ENCODE measurements at places on chromosomes 1 and 21. TPM values are rescaled to one million over a fixed set of nuclear protein-coding genes. Genes with fewer than 3 reads are reported as not detected.

DNA sequence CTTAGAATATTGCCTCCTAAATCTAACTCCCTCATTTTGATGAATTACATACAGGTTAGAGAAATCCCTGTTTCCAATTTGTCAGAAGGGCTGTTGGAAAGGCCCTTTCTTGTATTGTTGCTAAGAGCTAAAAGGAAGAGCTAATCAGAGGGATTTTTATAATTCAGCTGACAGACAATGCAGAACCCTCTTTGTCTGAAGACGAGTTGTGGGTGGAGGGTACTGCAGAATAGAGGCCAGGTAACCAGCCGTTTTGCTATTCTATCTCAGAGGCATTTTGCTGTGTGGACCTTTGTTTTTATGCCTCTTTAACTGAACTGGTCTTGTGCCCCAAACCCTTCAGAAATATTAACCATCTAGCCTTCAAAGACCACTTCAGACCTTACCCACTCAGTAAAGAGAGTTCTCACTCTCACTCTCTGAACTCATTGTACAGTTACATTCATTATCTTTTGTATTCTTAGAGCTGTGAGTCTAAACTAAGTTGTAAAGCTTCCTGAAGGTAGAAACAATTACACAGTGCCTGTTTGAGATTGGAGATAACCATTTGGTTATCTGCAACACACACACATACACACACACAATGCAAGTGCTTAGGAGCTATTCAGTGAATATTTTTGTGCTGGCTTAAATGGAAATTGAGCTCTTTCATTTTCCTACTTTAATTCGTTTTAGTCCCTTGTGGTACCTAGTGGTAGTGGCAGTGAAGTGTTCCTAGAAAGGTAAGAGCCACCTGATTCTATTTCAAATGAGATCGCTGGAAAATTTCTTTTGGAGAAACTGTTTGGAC, 19.7 kb downstream of the KPNA6 start:
- H3K27me3 ChIP-seq, result no peaks in the 10 kb centered on the region
- no peak for DNase-seq
- H3K4me3 ChIP-seq, result no peak overlapping the region
- no peak overlapping the region for H3K27ac ChIP-seq

OR2T2 gene
- not detected for total RNA-seq

DNA sequence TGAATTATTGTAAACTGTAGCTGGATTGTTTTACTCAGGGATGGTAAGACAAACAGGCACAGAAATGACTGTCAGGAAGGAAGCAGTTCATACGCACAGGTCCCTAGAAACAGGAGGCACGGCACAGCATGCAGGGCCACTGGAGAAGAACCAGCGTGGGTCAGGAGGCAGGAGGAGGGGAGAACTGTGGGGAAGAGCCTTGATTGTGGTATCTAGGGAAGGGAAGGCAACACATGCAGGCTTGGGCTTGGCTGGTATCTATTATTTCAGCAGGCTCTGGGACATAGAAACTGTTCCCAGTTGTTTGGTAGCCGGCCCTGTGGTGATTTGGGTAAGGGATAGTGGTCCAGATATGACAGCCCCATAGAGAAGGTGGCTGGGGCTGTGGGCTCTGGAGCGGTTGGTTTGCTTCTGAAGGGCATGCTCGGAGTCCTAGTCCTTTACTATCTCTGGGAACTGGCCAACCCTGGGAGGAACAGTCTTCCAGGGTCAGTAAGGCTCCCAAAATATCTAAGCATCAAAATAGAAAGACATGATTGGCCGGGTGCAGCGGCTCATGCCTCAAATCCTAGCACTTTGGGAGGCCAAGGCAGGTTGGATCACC, 43.1 kb upstream of the CCSAP start:
- no peak overlapping the region for H3K27ac ChIP-seq
- no peak overlapping the region for H3K4me3 ChIP-seq
- H3K27me3 ChIP-seq, result no peaks in the 10 kb centered on the region

GRCh38 chr1:240888039-240888786, 276.3 kb upstream of the GREM2 start:
- no peaks in the 10 kb centered on the region for H3K27me3 ChIP-seq
- H3K4me1 ChIP-seq, result no peaks in the 10 kb centered on the region
- H3K27ac ChIP-seq, result no peak overlapping the region
- DNase-seq, result peak; percentile 2
- H3K36me3 ChIP-seq, result no peaks in the 10 kb centered on the region

PTPN14 gene
- 22.1 TPM for total RNA-seq

GRCh38 chr1:89378001-89378400, 14.1 kb downstream of the GBP6 start:
- no peak for DNase-seq
- H3K4me3 ChIP-seq, result no peak overlapping the region
- H3K36me3 ChIP-seq, result no peaks in the 10 kb centered on the region
- no peaks in the 10 kb centered on the region for H3K4me1 ChIP-seq
- H3K27me3 ChIP-seq, result no peaks in the 10 kb centered on the region

RGS1 gene
- not detected for total RNA-seq

- no peaks in the 10 kb centered on the region for H3K36me3 ChIP-seq
- H3K4me3 ChIP-seq, result no peak overlapping the region
- no peak overlapping the region for H3K27ac ChIP-seq
- no peaks in the 10 kb centered on the region for H3K27me3 ChIP-seq
Observed at GRCh38 chr1:227333423-227333822, 15.1 kb upstream of the CDC42BPA start.

OR2L5 gene
- total RNA-seq, result not detected

DNA sequence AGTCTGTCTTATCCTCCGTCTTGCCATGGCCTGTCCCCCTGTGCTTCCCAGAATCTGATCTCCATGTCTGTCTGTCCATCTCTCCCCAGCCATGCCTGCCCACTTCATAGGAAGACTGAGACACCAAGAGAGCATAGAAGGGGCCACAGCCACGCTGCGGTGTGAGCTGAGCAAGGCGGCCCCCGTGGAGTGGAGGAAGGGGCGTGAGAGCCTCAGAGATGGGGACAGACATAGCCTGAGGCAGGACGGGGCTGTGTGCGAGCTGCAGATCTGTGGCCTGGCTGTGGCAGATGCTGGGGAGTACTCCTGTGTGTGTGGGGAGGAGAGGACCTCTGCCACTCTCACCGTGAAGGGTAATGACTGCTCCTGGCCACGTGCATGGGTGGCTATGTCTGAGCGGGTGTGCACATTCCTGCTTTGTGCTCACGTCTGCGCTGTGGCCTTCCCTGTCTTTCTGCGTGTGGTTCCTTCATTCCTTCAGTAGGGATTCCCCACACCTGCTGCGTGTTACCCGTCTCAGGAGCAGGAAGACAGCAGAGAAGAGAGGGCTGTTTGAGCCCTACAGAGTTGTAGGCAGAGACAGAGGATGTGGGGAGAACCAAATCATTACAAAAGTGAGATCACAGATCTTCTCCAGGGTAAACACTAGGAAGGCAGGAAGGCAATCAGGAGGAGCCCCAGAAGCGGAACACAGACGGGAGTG, 80.8 kb downstream of the OBSCN start:
- DNase-seq, result no peak
- H3K4me3 ChIP-seq, result no peak overlapping the region
- no peak overlapping the region for H3K27ac ChIP-seq
- no peaks in the 10 kb centered on the region for H3K36me3 ChIP-seq

KRTAP7-1 gene
- total RNA-seq, result not detected

DNA sequence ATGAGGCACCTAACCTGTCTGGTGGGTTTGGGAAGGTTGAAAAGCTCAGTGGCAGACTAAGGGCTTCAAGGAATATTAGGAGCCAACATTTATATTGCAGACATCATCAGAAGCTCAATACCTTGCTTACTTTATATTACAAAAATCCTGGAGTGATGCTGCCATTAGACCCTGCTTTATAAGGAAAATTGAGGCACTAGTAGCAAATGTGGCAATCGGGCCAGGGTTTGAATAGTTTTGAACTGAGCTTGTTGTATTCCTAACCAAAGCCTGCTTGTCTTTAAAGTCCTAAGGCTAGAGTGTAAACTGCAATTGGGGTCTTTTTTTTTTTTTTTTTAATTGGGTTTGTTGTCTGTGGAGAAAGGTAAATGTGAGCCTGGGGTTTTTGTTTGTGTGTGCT, 14.3 kb downstream of the L1TD1 start:
- no peaks in the 10 kb centered on the region for H3K36me3 ChIP-seq
- H3K4me3 ChIP-seq, result no peak overlapping the region
- H3K4me1 ChIP-seq, result peaks cover 8% of the 10 kb centered on the region

All from SJCRH30 (cell line).